ENCODE measurements at places on chromosomes 2 and 18. TPM values are rescaled to one million over a fixed set of nuclear protein-coding genes. Genes with fewer than 3 reads are reported as not detected.

The TAF1B gene
- total RNA-seq = 8.1 TPM

The HAAO gene
- total RNA-seq = 2.5 TPM

The SERPINB11 gene
- total RNA-seq = not detected

The TTLL4 gene
- total RNA-seq = 12.3 TPM

The ERICH2 gene
- total RNA-seq = 1.2 TPM

The DOK6 gene
- total RNA-seq = 11.2 TPM

The MEP1B gene
- total RNA-seq = not detected

The KCNK3 gene
- total RNA-seq = 30.9 TPM

The C2orf80 gene
- total RNA-seq = not detected

The KLHL41 gene
- 95.9 TPM for total RNA-seq

The WDR35 gene
- 3.7 TPM for total RNA-seq

- DNase-seq = no peak
Measured at GRCh38 chr2:42569883-42570282, 1.5 kb downstream of the MTA3 start.

DNA sequence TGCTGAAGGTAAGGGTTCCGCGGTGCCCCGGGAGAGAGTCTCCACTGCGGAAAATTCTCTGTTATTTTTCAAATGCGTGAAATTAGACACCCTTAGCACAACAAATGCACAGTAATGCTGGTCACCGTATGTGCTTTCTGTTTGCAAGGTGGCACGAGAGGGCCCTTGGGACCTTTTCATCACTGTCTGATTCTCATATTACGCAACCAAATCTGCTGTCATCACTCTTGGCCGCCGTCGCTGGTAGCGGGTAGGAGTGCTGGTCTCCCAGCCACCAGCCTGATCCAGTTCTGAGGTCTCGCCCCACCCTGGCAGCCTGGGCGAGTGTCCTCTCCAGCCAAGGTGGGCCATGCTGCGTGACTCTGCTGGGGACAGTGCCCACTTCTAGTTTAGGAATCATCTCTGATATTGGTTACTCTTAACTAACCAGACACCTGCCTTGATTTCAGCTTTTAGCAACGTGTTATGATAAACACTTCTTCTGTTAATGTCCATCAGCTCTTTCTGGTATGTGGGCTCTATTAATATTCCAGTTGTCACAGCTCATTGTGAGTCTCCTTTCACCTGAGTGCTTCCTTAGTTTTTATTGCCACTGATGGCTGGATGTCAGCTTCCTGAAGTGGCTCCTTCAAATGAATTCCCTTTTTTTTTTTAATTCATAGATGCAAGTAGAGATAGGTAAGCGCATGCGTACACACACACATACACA, 199.4 kb downstream of the GBX2 start:
- DNase-seq = peak; percentile 62

- DNase-seq = no peak
Measured at GRCh38 chr2:143682436-143683055, 553.3 kb downstream of the ARHGAP15 start.

GRCh38 chr2:142849820-142850219, 27.6 kb upstream of the KYNU start:
- DNase-seq = no peak

- no peak for DNase-seq
Measured at GRCh38 chr2:239339726-239340601, 60.9 kb downstream of the HDAC4 start.

- DNase-seq = no peak
Measured at GRCh38 chr2:113769555-113769954, 13.1 kb upstream of the SLC35F5 start.

DNA sequence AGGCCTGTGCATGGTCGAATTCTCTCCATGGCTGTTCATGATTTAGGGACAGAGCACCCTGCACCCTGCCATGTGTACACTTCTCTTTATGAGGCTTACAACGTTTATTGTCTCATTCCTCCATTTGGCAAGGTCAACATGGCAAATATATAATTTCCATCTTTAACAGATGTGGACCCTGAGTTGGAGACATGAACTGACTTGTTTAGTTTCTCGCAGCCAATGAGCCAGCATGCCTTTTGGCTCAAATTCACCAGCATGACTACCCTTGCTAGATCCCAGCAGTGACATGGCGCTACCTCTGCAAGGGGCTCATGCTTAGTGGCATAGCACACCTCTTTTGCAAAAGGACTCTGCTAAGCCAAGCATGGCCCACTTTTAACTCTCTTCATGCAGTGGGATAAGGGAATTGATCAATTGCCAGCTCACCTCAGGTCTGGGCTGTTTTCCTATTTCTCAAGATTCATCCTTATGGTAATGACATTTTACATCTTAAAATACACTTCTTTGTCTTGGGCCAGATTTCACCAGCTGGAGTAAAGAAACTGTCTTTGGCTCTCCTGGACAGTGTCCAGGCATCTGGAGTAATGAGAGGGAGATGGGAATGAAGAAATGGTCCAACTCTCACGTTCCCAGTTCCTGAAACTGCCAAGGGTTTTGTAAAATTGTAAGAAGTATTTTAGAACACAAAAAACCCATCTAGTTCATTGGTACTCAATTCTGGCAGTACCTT, 159.5 kb downstream of the SETBP1 start:
- DNase-seq = no peak

- DNase-seq = no peak
Measured at GRCh38 chr2:179613299-179613651, 248.1 kb downstream of the ZNF385B start.

- DNase-seq = no peak
Measured at GRCh38 chr2:66571918-66572317, 137.0 kb downstream of the MEIS1 start.

DNA sequence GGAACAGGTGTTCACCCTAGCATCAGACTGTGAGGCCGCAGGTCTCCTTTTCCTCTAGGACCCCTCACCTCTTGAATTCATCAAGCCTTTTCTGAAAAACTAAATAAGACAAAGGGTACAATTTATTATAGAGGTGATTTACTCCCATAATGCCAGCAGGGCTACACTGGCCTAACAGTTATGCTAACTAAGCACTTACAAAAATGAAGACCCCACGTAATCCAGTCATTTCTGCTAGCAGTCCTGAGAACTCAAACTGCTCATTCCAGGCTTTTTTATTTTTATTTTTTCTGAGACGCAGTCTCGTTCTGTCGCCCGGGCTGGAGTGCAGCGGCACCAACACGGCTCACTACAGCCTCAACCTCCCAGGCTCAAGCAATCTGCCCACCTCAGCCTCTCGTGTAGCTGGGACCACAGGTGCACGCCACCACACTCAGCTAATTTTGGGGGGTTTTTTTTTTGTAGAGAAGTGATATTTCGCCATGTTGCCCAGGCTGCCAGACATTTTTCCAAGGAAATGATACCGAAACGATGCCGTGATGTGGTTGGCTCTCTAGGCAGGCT, 14.2 kb downstream of the CAPG start:
- DNase-seq = no peak

- DNase-seq = peak; percentile 53
Measured at GRCh38 chr2:47056868-47057686, 98.0 kb downstream of the STPG4 start.

- DNase-seq = no peak
Measured at GRCh38 chr2:145287736-145288135, 767.8 kb upstream of the ZEB2 start.

DNA sequence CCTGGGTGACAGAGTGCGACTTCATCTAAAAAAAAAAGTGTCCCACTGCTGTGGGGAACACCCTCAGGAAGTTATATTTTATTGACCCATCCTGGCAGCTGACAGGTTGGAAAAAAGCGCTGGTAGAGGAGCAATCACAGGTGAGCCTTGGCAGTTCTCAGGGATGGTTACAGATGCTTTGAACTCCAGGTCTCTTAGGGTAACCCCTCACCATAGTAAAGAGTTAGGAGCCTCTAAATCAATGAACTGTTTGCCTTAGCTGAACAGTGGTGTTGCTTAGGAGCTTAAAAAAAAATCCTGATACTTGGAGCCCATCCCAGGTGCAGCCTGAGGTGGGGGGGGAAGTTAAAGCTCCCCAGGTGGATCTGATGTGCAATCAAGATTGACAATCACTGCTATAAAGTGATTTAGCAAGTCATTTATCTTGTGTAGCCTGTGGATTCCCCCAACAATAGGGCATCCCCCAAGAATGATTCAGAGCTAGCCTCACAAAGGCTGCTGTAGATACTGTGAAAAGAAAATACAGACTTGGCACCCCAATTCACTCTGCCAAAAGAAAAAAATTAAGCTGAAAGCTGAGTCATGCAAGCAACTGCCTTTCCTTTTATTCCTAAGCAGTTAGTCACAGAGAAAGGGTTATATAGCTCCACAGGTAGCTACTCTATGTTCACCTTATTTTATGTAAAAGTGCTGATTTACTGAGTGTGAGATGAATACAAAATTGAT, 14.8 kb downstream of the SLC16A14 start:
- DNase-seq = no peak

DNA sequence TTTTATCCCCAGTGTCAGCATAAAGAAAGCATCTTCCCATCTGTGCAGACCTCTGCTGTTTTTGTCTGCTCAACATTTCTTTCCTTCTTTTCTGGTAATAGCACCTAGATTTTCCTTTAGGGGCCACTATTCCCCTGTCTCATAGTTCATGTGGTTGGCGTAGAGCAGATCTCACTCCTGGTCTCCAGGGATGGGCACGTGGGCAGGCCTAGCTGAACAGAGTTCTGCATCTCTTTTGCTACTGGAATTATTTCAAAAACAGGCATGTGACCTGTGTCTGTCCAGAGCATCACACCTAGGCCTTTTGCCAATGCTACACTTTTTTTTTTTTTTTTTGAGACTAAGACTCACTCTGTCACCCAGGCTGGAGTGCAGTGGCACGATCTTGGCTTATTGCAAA, 17.7 kb upstream of the ICOS start:
- no peak for DNase-seq

GRCh38 chr2:158953926-158954763, 14.3 kb upstream of the TANC1 start:
- DNase-seq = peak; percentile 86

DNA sequence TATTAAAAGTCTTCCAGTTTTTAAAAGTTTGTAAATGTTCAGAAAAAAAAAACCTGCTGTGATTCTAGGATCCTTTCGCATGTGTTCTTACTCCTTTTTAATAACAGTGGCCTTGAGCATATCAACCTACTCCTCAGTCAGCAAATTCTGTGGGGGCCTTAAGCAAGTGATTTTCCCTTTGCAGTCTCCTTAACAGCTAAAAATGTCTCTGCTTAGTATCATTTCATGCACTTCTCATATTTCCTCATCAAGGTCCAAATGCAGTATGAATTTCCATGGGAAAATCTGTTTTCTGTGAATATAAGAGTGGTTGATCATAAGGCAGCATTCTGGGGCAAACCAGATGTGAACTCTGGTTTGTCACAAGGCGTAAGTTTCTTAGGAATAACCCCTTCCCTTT, 2175.1 kb upstream of the PIK3C3 start:
- DNase-seq = no peak

DNA sequence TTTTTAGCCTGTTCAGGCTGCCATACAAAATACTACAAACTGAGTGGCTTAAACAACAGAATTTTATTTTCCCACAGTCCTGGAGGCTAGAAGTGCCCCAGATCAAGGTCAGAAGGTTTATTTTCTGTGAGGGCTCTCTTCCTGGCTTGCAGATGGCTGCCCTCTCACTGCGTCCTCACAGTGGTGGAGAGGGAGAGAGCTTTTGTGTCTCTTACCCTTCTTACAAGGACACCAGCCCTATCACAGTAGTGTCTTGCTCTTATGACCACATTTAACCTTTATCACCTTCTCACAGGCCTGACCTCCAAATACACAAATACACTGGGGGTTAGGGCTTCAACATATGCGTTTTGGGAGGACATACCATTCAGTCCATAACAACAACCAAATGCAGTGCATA, 11.7 kb downstream of the WDR7 start:
- DNase-seq = no peak

Data from left cardiac atrium (tissue), 4 donors.